IPS DF 6.9 (cell line): ENCODE measurements at places on chromosomes 4 and X.

GRCh38 chr4:139734201-139734874 lies 68.7 kb downstream of the MGST2 start:
- DNase-seq, result no peak

- peak; percentile 58 for DNase-seq
These were observed 135.5 kb downstream of the AFAP1 start for GRCh38 chr4:7803992-7804755.

GRCh38 chr4:151568966-151569365 lies 160.0 kb downstream of the FHIP1A start:
- no peak for DNase-seq

- DNase-seq, result no peak
These were observed 111.7 kb downstream of the TENM3 start for GRCh38 chr4:182354867-182355266.

- DNase-seq, result no peak
These were observed 709.3 kb downstream of the PCDH18 start for GRCh38 chr4:136823020-136823419.

DNA sequence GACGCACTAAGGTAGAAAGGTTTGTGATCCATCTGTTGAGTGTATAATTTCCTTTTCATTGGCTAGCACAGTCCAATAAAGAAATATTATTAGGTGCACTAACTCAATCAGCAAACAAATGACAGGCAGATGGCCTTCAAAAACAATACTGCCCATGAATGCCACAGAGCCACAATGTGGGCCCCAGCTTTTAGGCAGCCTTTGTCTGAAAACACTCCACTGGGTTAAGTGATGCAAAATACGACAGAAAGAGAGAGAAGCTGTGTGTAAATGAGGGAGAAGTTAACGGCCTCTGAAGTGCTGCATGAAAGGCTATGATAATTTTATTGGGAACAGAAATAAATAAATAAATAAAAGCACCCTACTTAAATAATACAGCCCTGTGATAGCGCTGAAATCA lies 274.6 kb downstream of the NKX6-1 start:
- no peak for DNase-seq

GRCh38 chr4:69239557-69240168 lies 25.1 kb upstream of the UGT2B11 start:
- DNase-seq, result no peak

- DNase-seq, result no peak
These were observed 15.0 kb upstream of the TRIM2 start for GRCh38 chr4:153189016-153189801.

- DNase-seq, result no peak
These were observed 1072.3 kb downstream of the RAPGEF2 start for GRCh38 chr4:160175064-160175643.

DNA sequence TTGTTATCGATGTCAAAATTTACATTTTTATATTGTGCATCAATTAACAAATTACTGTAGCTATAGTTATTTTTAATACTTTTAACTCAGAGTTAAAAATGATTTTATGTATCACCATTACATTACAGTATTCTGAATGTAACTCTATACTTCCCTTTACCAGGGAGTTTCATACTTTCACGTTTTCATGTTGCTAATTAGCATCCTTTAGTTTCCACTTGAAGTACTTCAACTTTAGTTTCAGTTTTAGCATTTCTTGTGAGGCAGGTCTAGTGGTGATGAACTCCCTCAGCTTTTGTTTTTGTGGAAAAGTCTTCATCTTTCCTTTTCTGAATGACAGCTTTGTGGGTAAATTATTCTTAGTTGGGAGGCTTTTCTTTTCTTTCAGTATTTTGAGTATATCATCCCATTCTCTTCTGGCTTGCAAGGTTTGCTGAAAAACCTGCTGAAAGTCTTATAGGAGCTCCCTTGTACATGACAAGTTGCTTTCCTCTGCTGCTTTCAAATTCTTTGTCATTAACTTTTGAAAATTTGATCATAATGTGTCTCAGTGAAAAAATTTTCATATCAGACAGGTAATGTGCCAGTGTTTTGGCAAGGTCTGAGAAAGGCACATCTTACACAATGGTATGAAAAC lies 9.8 kb upstream of the CISD2 start:
- DNase-seq, result no peak

DNA sequence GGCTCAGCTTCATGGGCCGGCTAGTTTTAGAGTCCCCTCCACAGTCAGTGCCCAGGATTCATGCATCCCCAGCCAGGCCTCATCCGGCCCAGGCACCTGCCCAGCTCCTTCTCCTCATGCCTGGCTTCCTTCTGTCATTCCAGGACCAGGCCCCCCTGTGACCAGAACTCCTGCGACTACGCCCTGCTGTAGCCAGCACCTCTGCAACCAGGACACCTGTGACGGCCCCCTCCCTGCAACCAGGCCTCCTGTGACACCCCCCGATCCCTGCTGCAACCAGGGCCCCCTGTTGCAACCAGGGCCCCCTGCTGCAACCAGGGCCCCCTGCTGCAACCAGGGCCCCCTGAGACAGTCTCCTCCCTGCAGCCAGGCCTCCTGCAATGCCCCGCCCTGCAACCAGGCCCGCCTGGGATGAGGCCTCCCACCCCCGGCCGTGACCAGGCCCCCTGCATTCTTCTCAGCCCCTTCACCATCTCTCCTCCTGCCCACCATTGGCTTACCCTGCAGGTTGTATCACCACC lies 46.8 kb downstream of the HTRA3 start:
- DNase-seq, result no peak

- no peak for DNase-seq
These were observed 7.6 kb downstream of the PRRG3 start for GRCh38 chrX:151702741-151703340.

DNA sequence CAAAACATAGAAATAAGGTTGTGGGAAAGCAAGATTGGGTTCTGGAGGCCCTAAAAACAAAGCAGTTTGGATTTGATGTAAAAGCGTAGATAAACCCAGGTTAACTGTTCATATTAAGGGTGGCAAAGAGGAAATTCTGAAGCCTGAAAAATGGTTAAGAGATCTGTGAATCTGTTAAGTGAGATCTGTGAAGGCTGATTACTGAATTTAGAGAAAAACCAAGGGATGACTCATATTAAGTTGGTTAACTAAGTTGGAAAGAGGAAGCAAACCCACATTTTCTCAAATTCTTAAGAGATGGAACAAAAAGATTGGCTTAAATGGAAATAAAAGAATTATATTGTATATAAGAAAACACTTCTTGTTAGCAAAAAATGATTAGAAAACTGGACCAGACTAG lies 22.8 kb downstream of the GPAT3 start:
- DNase-seq, result no peak

- no peak for DNase-seq
These were observed 37.9 kb downstream of the RGS12 start for GRCh38 chr4:3330707-3331106.

- no peak for DNase-seq
These were observed 169.4 kb upstream of the BANK1 start for GRCh38 chr4:101621120-101621519.

- no peak for DNase-seq
These were observed 112.6 kb upstream of the FAM9A start for GRCh38 chrX:8913655-8914409.

GRCh38 chr4:168440442-168441264 lies 39.6 kb downstream of the DDX60L start:
- DNase-seq, result no peak

GRCh38 chr4:17155486-17155885 lies 257.0 kb upstream of the LDB2 start:
- no peak for DNase-seq

DNA sequence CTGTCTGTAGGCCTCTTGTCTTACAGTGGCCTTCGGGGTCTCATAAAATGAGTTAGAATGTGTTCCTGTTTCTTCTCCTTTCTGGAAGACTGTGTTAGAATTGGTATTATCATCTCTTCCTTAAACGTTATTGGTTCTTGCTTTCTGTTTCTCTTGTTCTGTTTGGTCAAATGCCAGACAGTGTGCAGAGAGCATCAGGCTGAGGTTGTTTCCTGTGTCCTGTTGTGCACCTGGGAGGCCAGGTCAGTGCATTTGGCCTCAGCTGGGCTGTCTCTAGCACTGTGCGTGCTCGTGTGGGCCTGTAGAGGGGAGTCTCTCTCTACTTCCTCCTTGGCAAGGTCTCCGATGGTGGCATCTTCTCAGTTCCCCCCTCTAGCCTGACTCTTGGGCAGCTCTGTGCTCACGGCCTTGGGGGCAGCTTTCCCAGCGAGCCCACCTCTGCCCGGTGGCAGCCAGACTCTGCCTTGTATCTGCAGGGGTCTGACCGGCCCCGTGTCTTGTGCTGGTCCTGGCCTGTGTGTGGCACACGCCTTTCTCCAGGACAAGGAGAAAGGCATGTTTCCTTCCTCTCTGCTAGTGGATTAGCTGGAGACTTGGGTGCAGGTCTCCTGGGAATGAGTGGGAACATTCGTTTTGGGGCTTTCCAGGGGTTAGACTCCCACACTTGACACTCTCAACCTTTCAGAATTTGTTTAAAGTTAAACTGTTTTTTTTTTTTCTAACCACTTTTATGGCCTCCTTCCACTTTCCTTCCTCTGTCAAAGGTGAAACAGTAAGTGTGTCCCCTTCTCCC lies 62.3 kb downstream of the FAM193A start:
- DNase-seq, result no peak

GRCh38 chr4:159267869-159268285 lies 165.0 kb downstream of the RAPGEF2 start:
- DNase-seq, result no peak

DNA sequence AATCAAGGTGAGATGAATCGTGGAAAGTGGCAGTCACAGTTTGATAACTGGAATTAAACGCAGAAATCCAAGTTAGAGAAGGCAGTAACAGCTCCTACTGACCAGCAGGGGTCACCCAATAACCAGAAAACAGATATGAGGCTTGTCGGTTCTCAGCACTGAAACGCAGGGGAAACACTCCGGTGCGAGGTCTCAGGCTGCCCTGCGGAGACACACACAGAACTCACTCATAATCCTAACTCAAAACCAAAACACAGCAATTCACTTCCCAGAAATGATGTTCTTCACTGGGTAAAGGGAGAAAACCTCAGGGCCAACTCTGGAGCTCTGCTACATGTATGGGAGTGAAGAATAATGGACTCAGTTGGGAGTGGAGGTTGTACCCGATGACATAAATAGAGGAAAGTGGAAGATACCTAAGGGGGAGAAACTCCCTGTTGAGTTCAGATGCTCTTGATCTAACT lies 384.4 kb downstream of the RAPGEF2 start:
- DNase-seq, result peak; percentile 74

GRCh38 chr4:86367577-86367976 lies 7.7 kb upstream of the MAPK10 start:
- no peak for DNase-seq

DNA sequence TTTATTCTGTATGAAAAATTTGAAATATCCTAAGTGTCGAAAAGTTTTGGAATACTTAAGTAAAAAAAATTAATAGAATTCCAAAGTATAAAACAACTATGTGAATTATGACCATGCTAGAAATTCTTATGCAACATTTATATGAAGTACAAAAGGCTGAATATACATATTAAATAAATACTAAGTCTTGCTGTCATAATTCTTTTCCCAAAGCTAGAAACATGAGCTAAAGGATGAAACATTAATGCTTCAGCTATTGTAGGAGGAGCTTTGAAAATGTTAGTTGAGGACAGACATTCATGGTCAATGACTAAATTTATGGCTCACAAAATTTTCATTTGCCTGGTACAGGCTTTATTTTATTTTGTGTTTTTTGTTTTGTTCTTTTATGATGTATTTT lies 207.3 kb downstream of the GABRB1 start:
- no peak for DNase-seq

DNA sequence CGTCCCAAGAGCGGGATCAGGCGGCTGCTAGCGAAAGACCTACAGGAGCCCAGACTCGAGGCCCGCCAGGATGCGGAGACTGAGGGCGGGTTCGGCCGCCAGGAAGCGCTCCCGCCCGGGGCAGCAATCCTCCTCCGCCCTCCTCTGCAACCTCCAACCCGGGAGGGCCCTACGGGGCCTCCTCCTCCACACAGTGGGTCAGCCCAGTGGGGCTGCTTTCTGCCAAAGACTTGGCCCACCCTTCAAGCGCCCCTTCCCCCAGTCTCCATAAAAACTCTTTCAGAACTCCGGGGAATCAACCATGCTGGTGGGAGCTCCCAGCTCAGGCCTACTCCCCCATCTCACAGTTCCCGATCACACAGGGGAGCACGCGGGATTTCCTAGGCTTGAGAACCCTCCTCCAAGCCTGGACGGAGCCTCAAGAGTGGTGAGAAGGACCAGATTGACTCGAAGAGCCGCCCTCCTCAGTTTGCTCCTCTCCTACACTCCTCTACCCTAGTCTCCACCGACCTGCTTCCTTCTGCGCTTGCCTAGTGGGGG lies 77.5 kb downstream of the RLIM start:
- no peak for DNase-seq

DNA sequence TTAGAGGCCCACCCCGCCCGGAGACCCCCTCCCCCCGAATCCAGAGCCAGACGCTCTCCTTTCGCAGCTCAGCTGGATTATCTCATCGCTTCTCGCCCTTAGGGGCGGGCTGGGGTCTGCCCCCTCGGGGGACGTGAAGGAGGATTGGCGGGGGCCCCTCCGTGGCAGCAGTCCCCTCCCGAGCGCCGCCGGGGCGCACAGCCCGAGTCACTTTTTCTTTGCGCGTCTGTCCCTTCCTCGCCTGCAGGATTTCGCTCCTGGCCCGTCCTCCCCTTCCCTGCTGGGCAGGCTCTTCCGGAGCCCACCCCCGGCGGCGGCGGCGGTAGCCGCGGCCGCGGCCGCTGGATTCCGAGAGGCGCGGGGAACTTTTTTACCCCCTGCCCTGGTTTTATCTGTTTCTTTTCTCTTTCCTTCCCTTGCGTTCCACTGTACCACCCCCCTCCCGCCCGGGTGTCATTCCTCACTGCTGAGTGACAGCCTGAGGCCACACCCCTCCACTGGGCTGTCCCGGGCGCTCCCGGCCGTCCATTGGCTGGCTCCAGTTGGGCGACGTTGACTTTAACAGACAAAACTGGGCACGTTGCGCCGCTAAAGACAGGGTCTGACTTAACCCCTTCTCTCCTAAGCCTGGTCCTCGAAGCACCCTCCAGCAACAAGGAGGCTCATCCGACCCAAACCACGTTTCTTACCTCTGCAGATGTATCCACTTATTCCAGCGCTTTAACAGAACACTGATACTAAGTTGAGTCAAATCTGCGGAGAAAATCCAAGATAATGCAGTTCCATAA lies 492 bp upstream of the NKX3-2 start:
- peak; percentile 91 for DNase-seq

GRCh38 chr4:22071749-22072148 lies 123.2 kb upstream of the KCNIP4 start:
- DNase-seq, result no peak

- DNase-seq, result no peak
These were observed 22.0 kb downstream of the NDNF start for GRCh38 chr4:121050300-121050699.
